ENCODE measurements at places on chromosomes 1 and 21.

- DNase-seq, result no peak
These were observed 8.8 kb downstream of the TNR start for GRCh38 chr1:175734642-175735041.

- no peak for DNase-seq
These were observed 14.1 kb upstream of the LMNA start for GRCh38 chr1:156100205-156100995.

GRCh38 chr1:114618606-114619005 lies 37.2 kb upstream of the BCAS2 start:
- DNase-seq, result no peak

DNA sequence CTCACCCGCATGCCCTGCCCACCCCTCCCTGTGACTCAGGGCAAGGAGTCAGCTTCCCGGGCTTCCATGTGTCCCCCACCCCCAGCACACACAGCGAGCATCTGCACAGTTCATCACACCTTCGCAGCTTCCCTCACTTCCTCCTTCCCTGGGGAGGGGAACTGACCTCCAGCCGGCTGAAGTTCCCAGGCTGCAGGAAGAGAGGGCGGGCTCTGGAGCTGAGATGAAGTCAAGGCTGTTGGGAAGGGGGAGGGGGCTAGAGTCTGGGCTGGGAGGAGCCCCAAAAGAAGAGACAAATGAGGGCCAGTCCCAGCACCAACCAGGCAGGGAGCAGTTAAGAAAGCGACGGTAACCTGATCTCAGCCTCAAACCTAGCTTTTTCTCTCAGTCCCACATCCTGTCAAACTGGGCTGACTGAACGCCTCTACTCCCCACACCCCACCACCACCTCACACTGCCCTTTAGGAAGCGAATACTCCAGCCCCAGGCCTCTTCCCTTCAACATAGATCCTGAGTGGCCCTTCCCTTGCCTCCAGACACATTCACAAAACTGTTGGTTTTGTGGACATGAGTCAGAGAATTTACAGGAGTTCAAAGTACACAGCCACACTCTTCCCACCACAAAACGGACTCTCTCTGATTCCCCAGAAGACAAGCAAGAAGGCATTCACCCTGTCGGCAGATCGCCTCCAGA lies 1.8 kb downstream of the RHOC start:
- DNase-seq, result peak; percentile 97

- DNase-seq, result peak; percentile 3
These were observed 102.0 kb downstream of the BEND5 start for GRCh38 chr1:48674641-48675040.

DNA sequence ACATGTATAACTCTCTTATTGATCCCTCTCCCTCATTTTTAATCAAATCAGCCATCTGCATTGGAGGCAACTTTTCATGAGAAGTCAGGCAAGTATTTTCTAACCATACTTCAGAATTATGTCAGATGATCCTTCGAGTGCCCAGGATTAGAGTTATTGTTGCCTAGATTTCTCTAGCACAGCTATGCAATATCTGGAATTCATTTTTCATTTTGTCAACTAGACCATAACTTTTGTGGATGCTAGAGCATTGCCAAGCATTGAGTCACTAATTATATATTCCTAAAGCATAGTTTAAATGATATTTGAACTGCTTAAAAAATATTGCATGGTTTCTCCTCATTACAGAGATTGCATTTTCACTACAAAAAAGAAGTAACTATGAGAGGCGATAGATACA lies 21.2 kb downstream of the HFM1 start:
- no peak for DNase-seq

DNA sequence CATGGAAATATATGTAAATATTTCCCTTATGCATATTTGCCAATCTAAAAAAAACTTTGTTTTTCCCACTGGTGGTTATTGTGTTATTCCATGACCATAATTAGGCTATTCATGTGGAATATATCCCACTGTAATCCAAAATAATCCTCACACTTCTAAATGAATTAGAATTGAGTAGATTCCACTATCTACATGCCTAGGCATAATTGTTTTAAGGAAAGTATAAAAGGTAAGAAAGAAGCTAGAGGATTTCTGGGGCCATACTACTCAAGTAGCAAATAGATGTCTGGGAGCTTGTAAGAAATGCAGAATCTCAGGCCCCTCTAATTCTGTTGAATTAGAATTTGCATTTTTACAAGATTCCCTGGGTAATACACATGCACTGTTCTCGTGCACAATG lies 83.5 kb upstream of the RRP15 start:
- no peak for DNase-seq

GRCh38 chr21:29114765-29115500 lies 15.5 kb upstream of the MAP3K7CL start:
- DNase-seq, result peak; percentile 84

- DNase-seq, result no peak
These were observed 23.9 kb upstream of the PBX1 start for GRCh38 chr1:164534863-164535610.

GRCh38 chr1:231278100-231278790 lies 37.2 kb downstream of the GNPAT start:
- no peak for DNase-seq

- DNase-seq, result no peak
These were observed 44.9 kb upstream of the USP24 start for GRCh38 chr1:55259911-55260609.

- no peak for DNase-seq
These were observed 38.9 kb downstream of the ZC3H11B start for GRCh38 chr1:219573960-219574359.

- DNase-seq, result peak; percentile 22
These were observed 2.5 kb downstream of the LBR start for GRCh38 chr1:225425201-225425786.

DNA sequence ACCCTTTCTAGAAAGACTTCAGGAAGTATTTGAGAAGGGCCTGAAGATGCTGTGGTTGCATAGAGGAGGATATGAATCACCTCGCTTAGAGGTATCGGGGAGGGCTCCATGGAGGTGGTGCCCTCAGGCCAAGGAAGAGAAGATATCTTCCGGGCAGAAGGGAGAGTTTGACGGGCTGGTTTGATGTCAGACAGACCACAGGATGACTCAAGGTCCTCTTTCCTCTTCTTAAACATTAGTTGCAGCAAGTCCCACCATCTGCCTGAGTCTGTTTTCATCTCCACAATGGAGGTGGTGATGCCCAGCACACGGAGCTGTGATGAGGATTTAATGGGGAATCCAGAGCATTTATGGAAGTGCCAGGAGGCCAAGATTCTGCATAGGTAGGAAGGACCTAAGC lies 25.1 kb upstream of the RUNX3 start:
- peak; percentile 19 for DNase-seq

GRCh38 chr1:3469849-3470649 lies 15.6 kb downstream of the ARHGEF16 start:
- DNase-seq, result no peak

DNA sequence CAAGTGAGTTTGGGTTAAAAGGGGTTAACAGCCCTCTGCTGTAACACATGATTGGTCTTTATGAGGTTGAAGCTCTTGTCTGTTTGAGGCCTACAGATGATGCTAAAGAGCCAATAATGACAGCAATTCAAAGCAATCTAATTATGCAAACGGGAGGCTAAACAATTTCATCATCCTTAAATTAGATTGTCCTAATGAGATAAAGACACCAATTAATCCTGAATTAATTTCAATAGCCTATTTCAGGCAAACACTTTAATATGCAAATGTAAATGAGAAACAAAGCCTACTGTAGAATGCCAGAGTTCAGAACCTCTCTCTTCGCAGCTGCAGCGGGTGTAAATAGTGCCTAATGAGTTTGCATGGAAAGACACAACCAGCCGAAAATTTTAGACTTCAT lies 504.7 kb upstream of the PBX1 start:
- no peak for DNase-seq

- DNase-seq, result peak; percentile 97
These were observed 106.6 kb upstream of the HNRNPU start for GRCh38 chr1:244970744-244971551.

- DNase-seq, result peak; percentile 36
These were observed 21.7 kb downstream of the PDXK start for GRCh38 chr21:43740497-43741156.

DNA sequence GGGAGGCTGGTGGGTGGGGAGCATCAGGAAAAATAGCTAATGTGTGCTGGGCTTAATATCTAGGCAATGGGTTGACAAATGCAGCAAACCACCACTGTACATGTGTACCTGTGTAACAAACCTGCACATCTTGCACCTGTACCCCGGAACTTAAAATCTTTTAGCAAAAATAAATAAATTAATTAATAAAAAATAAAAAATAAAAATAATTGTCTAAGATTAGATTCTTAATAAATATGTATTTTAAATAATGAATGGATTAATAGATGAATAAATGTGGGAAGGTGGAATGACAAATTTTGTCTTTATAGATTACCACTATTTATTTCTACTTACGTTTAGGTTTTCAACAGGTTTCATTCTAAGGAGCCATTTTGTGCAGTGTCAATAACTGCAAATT lies 563.5 kb upstream of the B3GALT2 start:
- DNase-seq, result no peak

DNA sequence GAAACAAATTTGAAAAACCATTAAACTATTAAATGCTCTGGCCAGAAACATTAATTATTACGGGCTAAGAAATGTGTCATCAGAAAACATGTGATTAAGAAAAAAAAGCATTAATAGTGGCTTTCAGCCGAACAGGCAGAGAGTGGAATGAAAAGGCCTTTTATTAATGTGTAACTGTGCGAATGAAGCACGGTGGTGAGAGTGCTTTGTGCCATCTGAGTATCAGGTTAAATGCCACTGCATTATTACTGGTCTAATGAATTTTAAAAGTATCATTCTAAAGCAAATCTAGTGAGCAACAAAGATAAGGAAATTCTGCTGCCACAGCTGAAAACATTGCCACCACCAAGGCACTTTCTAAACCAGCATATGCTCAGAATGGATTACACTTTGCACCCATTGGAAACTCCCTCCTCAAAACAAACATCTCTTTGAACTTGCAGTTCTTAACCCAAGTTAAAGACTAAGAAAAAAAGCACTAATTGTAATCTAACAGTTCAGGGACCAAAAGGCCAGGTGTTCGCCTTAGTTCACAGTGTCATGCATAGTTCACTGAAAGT lies 30.0 kb upstream of the SSX2IP start:
- no peak for DNase-seq

GRCh38 chr21:22083899-22084298 lies 1085.7 kb downstream of the NCAM2 start:
- no peak for DNase-seq

DNA sequence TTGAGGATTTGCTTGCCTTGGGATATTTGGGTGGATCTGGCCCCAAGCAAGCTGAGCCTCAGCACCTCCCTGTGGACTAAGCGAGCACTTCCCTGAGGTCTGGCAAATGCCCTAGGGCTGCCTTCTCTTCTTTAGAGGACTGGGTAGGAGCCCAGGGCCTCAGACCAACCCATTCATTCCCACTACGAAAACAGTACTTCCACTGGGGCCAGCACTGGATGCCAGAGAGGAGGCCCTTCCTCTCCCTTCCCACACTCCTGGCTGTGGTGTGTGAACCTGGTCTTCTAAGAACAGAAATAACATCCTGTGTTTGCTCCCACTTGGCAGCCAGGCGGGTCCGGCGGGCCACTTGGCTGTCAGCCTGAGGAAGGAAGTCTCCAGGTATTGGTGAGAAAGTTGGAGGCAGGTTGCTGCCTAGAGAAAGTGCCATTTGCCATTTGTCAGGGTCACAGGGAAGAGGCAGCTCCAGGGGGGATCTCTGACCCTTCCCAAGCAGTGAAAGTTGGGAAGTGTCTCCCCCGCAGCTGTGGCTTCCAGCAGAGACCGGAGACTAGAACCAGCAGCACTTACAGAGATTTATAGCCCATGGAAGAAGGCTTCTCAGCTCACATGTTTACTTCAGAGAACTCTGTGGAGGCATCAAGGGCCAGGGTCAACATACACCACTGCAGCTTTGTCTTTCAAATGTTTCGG lies 323.5 kb downstream of the SIPA1L2 start:
- DNase-seq, result no peak

GRCh38 chr1:63316984-63317816 lies 5.2 kb upstream of the FOXD3 start:
- DNase-seq, result peak; percentile 59

- no peak for DNase-seq
These were observed 30.2 kb downstream of the TMPRSS2 start for GRCh38 chr21:41477641-41478318.

DNA sequence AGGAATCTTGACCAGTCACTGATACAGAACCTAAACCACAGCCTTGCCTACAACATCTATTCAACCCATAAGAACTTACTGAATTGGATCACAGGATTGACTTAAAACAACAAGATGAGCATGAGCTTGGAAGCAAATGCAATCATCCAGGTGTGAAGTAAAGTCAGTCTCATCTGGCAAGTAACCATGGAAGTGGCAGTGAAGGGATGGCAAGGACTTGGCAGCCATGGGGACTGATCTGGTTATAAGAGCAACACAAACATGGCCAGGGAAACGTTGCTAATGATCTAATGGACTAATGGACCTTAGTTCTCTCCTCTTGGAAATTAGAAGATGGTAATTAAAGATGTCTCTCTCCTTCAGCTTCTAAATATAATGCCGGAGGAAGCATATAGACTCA lies 133.1 kb downstream of the VAV3 start:
- no peak for DNase-seq

DNA sequence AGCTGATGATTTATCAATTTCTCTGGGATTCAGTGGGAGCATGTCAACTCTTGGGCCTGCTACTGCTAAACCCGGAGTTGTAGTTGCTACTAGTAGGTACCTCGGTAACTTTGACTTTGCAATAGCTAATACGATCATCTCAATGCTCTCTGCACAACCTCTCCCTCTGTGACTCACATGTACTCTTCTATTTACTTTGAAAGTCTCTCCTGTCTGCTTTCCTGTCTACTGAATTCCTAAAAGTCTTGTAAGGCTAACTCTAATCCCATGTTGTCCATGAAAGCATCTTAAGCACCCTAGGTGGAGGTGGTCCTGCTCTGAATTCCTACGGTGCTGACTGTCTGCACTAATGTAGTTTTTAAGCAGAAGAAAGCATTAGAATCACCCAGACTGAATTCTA lies 29.3 kb downstream of the SLC9C2 start:
- no peak for DNase-seq

GRCh38 chr1:181124291-181124751 lies 35.8 kb downstream of the IER5 start:
- DNase-seq, result no peak

DNA sequence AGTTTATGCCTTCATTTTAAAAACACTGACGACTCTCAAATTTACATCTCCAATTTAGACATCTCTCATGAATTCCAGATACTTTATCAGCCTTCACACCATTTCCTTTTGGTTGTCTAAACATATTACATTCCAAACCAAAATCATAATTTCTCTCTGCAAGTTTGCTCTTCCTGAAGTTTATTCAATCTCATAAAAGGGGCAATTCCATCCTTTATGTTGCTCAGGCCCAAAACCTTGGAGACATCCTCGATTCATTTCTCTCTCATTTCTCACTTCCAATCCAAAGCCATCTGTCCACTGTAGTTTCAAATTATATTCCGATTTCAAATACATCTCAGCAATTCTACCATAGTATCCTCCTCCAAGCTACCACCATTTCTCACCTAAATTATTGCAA lies 74.0 kb downstream of the FYB2 start:
- DNase-seq, result no peak

GRCh38 chr1:17755120-17755519 lies at the start of gene ACTL8:
Gene ACTL8 (plus strand): TSS chr1:17755333. CDS start chr1:17823009, 67,676 bp downstream.
- DNase-seq, result no peak

- DNase-seq, result no peak
These were observed 4.6 kb downstream of the AGTRAP start for GRCh38 chr1:11740258-11741192.
